HEK293T (cell line): ENCODE measurements at places on chromosomes 6 and 20.

- no peak for DNase-seq
These were observed 20.2 kb downstream of the RNF8 start for GRCh38 chr6:37373822-37374471.

DNA sequence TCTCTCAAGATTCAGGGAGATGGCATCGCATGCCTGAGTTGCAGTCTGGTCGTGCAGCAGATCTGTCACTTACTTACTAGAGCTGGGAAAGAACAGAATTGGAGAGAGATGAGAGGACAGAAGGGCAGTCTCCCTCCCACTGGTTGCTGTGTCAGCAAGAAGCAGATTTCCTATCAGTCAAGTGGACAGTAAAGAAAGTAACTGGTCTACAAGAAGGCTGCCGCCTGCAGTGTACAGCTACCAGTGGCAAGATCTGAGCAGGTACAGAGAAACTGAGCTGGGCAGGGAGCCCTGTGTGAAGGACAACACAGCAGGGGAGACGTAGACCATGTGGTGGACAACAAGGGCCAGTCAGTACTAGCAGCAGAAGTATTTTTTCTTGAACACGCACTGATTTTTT is 49.5 kb upstream of the PCSK2 start:
- DNase-seq, result no peak

- DNase-seq, result peak; percentile 47
These were observed 690 bp downstream of the IFNGR1 start for GRCh38 chr6:137218473-137218916.

DNA sequence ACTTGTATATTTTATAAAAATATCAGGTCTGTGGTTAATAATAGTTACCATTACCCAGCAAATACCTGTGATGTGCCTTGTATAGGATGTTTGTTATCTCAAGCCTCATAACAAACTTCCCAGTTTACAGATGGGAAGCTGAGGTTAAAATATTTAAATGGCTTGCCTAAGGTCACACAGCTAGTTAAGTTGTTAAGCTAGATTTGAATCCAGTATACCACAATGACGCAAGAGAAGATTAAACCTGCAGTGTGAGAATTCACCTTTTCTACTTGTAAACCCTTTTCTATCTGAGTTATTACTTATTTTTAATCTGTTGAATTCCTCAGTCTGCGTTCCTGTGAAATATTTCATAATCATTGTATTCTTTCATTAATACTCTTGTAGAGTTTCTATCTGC is 4.9 kb downstream of the DSP start:
- no peak for DNase-seq

- no peak for DNase-seq
These were observed 45.1 kb upstream of the PNRC1 start for GRCh38 chr6:89035252-89036101.

DNA sequence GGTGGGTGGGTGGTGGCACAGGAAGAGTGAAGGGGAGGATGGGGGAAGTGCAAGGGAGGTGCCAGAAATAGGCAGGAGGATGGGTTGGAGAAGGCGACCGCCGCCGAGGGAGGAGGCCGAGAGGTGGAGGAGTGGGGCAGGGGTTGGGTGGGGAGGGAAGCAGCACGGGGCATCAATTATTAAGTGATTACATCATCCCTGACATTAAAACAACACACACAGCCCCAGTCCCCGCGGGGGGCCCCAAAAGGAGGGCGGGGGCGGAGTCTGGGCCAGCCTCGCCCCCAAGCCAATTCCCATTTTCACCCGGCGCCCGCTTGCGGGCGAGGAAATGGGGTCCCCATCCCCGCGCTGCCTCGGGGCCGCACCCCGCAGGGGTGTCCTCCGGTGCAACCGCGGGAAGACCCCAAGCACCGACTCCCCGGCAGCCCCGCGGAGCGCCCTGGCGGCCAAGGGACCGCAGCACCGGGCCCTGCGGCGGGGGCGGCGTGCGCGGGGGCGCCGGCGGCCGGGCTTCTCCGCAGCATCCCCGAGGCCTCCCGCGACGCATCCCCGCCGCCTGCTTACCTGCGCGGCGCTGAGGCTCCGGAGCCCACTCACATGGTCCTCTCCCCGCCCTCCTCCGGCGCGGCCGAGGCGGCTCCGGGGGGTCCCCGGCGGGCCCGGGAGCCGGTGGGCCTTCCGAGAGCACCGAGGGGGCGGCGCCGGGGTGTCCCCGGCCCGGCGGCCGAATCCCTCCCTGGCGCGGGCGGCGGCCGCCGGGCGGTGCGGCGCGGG is 663 bp downstream of the FYN start:
- DNase-seq, result peak; percentile 73

GRCh38 chr6:130029163-130029562 is 10.8 kb downstream of the L3MBTL3 start:
- DNase-seq, result no peak

GRCh38 chr6:10555625-10556309 is 34.6 kb downstream of the GCNT2 start:
- peak; percentile 42 for DNase-seq

GRCh38 chr20:48019496-48019895 is 234.2 kb upstream of the SULF2 start:
- DNase-seq, result no peak

GRCh38 chr6:128310451-128310850 is 209.9 kb downstream of the PTPRK start:
- DNase-seq, result no peak

GRCh38 chr6:70717038-70717801 is 49.5 kb downstream of the SMAP1 start:
- no peak for DNase-seq

GRCh38 chr20:44587035-44587980 is 4.9 kb downstream of the PKIG start:
- DNase-seq, result no peak

GRCh38 chr6:75546381-75546780 is 52.8 kb upstream of the FILIP1 start:
- DNase-seq, result no peak

GRCh38 chr6:167781066-167781767 is 45.5 kb upstream of the AFDN start:
- no peak for DNase-seq

- no peak for DNase-seq
These were observed 118.7 kb upstream of the RIPOR2 start for GRCh38 chr6:25054469-25054868.

DNA sequence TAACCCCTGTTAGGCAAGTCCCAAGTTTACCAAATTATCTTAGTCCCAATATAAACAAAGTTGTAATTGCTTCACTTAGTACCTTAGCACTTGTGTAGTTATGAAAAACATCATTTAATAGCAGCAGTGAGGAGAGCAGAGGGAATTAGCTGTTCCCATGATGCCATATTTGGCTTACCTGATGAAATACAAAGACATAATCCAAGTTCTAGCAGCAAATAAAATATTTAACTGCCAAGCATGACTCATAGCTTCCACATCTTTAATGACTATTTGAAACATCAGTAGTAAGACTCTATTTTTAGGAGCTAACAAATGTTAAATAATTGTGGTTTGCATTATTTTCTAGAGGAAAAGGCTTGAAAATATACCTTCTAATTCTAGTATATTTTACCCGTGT is 94.0 kb upstream of the MCHR2 start:
- DNase-seq, result no peak

GRCh38 chr6:137717074-137718073 is 149.7 kb upstream of the TNFAIP3 start:
- DNase-seq, result no peak
